GM06990 (cell line): ENCODE measurements at places on chromosomes 6 and 20.

- DNase-seq = peak; percentile 12
These were observed 2.6 kb upstream of the TFAP2C start for GRCh38 chr20:56626367-56627121.

DNA sequence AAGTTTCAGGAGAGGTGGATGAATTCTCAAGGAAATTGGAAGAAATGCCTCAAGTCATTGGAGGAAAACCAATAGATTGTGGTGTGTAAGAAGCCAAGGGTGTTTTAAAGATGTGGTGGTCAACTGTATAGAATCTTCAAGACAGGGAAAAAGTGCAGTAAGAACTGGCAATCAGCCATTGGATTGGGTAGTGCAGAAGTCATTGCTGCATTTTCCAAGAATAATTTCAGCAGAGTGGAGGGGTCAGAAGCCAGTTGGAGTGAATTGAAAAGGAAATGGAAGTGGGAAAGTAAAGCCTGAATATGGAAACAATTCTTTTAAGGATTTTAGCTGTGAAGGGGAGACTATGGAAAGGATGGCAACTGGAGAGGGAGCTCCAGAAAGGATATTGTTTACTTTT, 128.2 kb upstream of the TMEM170B start:
- DNase-seq = no peak

DNA sequence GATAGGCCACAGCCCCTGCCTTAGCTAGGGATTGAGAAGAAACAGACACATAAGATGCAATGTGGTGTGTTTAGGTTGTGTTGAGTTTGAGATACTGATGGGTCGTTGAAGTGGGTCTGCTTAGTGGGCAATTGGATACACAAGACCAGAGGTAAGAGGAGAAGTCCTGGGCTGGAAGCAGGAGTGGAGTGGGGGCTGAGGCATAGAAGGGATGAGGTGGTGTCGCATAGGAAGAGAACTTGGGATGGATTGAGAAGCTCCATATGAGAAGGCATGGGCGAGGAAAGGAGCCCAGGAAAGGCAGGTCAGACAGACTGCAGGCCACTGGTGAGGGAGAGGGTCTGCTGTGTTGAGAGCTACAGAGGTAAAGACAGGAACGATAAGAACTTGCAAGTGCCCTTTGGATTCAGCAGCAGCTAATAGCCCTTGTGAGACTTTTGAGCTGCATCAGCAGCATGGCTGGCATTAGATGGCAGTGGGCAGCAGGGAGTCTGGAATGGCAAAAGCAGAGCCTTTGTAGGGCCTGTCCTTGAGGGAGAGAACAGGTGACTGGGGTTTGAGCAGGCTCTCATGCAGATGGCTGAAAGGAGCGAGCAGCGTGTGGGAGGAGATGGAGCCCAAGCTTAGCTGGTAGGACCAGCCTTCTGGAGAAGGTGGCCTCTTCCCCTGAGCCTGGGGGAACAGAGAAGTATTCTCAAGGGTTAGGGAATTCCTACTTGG, 33.2 kb downstream of the PLCG1 start:
- DNase-seq = no peak

DNA sequence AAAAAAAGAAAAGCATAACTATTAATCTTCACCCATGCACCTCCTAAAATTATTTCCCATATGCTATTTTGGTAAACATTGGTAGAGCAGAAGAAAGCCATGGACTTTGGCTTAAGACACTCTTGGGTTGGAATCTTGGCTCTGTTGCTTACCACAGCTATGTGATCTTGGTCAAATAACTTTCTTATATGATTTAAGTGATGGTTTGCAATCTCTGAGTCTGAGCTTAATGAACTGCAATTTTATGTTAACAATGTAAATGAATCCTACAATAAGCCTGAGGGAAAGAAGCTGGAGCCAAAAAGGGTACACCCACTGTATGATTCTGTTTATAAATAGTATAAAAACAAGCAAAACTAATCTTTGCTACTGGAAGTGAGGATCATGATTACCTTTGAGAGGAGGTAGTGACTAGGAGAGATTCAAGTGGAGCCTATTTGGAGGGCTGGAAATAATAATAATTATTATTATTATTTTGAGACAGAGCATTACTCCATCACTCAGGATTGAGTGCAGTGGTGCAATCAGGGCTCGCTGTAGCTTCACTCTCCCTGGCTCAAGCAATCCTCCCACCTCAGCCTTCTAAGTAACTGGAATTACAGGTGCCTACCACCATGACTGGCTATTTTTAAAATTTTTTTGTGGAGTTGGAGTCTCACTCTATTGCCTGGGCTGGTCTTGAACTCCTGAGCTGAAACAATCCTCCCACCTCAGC, 34.5 kb downstream of the ABRACL start:
- no peak for DNase-seq

DNA sequence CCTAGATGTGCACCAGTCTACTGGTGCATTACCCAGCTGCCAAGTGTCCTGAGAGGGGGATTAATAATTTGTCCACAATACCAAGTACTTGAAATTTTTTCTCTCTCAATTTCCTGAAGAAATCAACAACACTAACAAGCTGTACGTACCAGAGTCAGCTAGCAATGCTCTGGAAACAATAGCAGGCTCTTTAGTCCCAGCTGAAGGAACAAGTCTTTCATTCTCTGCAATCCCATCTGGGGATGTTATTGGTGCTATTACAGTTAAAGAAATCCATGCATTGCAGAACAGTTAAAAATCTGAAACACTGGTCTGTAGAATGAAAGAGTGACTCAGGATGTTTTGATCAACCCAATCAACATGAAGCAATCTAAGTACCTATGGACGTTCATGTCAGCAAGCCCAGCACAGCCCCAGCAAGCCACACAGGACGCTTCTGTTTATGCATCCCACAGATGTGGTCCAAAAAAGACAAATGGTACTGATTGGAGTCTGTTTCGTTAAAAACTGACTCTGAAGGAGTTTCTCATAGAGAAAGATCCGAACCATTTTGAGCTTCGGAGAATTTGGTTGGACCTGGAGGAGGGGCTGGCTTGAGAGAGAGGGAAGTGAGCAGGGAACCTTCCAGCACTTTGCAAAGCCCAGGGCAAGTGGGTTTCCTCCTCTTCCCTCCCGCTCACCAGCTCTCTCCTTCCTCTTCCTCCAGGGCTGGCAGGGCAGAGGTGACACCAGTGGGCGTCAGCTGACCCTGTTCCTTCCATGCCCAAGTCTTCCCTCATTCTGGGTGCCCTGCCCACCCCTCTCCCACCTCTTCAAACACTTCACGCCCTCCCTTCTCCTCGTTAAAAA, 11.9 kb downstream of the PRR18 start:
- DNase-seq = no peak

- peak; percentile 63 for DNase-seq
These were observed 6.5 kb downstream of the PEDS1 start for GRCh38 chr20:50146732-50147662.

GRCh38 chr6:53294611-53295010, 54.1 kb downstream of the ELOVL5 start:
- no peak for DNase-seq

- DNase-seq = no peak
These were observed 241.0 kb downstream of the MYLK4 start for GRCh38 chr6:2509711-2510110.

DNA sequence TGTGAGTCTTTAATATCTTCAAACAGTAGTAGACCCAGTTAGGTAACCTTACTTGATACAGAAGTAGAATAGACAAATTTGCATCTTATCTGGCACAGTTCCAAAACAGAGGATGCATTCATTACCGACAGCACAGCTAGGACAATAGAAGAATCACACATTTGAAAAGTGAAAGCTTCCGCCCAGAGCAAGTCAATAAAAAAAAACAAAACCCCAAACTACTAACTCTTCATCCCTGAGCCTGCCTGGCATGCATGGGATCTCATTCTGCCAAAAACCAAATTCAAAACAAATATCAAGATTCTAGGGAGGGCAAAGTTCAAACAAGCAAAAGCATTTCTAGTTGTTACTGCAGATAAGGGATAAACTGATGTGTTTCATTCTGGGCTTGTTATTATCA, 235.4 kb downstream of the BTBD9 start:
- no peak for DNase-seq

DNA sequence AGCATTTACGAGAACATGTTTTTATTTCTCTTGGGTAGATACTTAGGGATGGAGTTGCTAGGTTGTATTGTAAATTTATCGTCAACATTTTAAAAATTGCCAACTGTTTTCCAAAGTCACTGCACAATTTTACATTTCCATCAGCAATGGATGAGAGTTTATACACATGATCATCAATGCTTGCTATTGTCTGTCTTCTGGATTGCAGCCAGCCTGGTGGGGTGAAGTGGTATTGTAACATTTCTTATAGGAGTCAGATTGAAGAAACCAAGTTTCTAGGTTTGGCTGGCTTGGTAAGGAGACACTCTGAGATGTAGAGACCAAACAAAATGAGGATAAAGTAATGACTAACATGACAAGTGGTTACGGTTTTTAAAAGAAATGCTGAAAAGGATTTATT, 57.1 kb upstream of the HDDC2 start:
- no peak for DNase-seq

GRCh38 chr20:23157734-23158133, 71.6 kb upstream of the CD93 start:
- DNase-seq = no peak

DNA sequence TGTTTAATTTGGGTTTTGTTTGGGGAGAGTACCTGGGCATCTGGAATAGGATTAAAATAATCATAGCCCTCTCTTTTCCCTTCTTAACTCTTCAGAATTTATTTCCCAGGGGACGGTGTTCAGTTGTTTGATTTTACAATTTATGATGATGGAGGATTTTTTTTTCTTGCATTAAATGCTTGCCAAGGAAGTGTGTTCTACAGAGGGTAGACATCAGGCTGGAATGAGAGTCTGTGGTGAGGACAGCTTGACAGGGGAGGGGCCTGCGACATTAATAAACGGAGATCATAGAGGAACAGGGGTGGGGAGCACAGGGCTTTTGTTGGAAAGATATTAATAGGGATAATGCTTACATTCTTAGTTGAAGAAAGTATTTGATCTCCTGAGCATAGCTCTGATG, 297.5 kb downstream of the CLIC5 start:
- no peak for DNase-seq

DNA sequence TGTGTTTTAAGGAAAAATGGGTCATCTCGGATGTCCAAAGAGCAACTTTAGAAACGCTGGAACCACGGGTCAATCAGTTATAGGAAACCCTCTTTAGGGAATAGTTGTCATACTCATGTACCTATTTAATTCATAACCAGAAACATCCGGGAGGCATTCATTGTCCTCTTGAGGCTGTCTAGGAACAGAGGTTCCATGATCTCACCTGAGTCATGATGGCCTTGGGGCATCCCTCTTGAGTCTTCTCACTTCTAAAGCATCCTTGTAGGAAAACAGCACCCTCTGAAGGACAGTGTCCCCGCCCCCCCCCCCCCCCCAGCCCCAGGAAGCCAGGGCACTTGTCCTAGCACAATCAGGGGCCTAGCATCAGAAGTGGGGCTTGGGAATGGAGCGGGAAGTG, 46.3 kb upstream of the CDH4 start:
- no peak for DNase-seq

GRCh38 chr6:28446818-28447511, 3.7 kb upstream of the ZSCAN23 start:
- peak; percentile 16 for DNase-seq

DNA sequence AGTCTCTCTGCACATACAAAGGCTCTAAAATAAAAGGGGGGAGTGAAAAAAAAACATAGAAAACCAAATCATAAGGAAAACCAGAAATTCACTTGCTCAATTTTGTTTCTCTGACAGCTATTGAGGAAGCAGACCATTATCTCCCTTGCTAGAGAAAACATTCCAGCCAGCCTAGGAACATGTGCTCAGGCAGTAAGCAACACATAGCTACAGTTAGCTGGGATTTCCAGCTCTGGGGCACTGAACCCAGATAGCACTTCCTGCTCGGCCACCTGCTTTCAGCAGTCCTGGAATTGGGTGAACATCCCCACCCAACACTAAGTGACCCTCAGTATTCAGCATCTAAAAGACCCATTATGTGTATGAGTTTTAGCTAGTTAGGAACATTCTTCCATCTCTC, 61.3 kb downstream of the TNFRSF21 start:
- no peak for DNase-seq

- DNase-seq = peak; percentile 46
These were observed 548.5 kb downstream of the CD83 start for GRCh38 chr6:14665827-14666724.

DNA sequence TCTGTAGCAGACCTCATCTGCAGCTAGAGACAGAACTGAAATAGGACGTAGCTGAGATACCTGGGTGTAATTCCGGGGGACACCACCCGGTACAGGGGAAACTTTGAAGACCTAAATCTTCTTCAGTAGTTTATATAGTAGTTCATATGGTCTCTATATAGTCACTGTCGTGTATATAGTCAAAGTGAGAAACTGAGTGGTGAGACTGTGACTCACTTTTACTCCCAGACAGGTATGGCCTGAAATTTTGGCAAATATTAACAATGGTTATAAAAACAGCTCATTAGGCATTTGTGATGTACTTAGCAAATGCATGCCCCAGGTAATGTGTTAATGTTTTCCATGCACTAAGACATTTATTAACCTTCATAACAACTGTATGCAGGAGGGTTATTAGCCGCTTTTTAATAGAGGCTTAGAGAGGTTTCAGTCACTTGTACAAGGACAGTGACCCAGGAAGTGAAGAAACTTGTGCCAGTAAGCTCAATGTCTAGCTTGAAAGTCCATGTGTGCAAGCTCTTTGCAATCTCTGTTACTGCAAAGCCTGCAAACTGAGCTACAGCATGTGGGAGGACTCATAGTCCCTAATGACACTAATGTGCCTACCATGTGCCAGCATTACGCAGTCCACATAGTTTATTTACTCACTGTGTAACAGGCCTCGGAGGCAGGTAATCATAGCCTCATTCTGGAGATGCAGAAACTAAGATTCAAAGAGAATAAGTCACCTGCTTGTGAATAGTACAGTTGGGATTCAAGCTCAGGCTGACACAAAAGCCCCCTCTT, 165.4 kb upstream of the CHD6 start:
- no peak for DNase-seq

GRCh38 chr6:52570291-52570700, 6.6 kb downstream of the TRAM2 start:
- DNase-seq = no peak

GRCh38 chr6:117195728-117196127, 69.6 kb upstream of the VGLL2 start:
- no peak for DNase-seq

DNA sequence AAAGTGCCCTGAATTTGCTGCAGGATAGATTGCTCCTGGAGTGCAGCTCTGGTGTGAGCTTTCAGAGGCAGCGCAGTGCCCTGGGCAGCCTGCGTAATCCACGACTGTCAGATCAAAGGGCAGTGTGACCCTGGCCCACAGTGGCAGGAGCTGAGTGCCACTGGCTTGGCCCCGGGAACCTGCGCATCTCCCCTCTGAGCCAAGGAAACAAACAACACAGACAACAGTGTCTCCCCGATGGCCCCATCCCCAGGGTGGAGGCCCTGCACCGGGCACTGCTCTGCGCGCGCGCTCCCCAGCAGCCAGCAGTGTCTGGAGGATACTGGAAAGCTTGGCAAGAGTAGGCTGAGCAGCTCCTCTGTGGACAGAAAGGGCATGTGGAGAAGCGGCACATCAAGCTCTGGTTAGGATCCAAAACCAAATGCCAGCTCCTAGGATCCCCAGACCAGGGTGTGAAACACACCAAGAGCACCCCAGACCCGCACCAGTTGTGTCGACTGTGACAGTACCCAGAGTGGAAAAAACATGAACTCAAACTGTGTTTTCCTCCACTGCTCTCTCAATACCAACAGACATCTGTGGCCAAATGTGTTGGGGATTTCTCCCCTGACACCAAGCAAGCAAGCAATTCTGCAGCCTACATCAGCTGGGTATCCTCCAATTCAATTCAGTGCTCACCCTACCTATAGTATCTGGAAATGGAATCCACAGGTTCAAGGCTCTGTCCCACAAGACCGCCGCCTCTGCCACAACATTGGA, 26.7 kb downstream of the RBCK1 start:
- DNase-seq = no peak

- DNase-seq = no peak
These were observed 64.5 kb upstream of the PMEPA1 start for GRCh38 chr20:57774111-57774880.
